Activated naive CD8-positive, alpha-beta T cell treated with anti-CD3 and anti-CD28 coated beads, Interleukin-2, amount 50 U/mL, for 16 hours (primary cell): ENCODE measurements at places on chromosomes 12 and 14.

GRCh38 chr14:94424371-94424770 lies 28.2 kb downstream of the SERPINA11 start:
- DNase-seq, result no peak

DNA sequence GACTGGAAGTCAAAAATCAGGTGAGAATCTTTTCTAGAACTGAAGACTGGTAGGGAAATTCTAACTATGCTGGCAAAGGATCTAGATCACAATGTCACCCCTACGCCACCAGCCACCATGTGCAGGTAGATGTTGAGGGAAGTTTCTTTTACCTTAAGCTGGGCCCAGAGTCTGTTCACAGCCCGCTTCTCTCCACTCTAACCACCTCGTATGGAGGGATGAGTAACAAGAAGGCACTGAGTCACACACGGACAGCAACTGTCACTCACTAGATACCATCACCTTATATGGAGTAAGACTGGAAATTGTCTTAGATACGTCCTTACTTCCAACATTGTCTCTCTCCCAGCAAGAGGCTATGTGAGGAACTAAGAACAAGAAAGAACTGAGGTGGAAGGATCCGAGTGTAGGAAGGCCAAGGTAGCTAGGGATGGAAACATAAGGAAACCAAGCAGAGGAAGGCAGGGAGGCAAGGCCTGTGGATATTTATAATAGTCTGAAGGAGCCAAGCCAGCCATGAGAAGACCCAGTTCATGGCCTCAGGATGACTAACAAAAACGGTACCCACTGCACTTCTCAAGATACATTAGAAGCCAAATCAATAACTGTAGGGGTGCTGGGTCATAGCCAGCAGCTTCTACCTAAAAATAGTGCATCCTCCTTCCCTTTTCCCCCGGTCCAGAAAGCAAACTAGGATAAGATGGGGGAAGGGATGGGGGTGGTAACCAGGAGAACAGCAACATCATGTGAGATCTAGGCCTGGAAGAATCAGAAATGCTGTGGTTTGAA lies 15.5 kb downstream of the REM2 start:
- DNase-seq, result no peak

GRCh38 chr14:68627868-68628604 lies 164.8 kb downstream of the ZFP36L1 start:
- DNase-seq, result no peak

GRCh38 chr12:108505129-108505528 lies 9.9 kb upstream of the FICD start:
- no peak for DNase-seq

- DNase-seq, result no peak
Measured at GRCh38 chr12:16524378-16524777, 81.6 kb downstream of the LMO3 start.
